ENCODE measurements at places on chromosomes 12 and 14. TPM values are rescaled to one million over a fixed set of nuclear protein-coding genes. Genes with fewer than 3 reads are reported as not detected.

Gene HAL
- total RNA-seq: 26.6 TPM

Gene NRL
- total RNA-seq: 0.69 TPM

Gene TSPAN19
- not detected for total RNA-seq

Gene BDKRB1
- 0.20 TPM for total RNA-seq

Gene CLEC12A
- 7.2 TPM for total RNA-seq

Gene POU6F1
- total RNA-seq: 4.8 TPM

Gene BCL11B
- 17.6 TPM for total RNA-seq

Gene OR4Q2
- not detected for total RNA-seq

Gene GPR68
- 2.0 TPM for total RNA-seq

- DNase-seq: no peak
Observed at GRCh38 chr12:6550294-6551062, 5.4 kb downstream of the IFFO1 start.

- DNase-seq: no peak
Observed at GRCh38 chr14:68104518-68104917, 284.9 kb downstream of the RAD51B start.

DNA sequence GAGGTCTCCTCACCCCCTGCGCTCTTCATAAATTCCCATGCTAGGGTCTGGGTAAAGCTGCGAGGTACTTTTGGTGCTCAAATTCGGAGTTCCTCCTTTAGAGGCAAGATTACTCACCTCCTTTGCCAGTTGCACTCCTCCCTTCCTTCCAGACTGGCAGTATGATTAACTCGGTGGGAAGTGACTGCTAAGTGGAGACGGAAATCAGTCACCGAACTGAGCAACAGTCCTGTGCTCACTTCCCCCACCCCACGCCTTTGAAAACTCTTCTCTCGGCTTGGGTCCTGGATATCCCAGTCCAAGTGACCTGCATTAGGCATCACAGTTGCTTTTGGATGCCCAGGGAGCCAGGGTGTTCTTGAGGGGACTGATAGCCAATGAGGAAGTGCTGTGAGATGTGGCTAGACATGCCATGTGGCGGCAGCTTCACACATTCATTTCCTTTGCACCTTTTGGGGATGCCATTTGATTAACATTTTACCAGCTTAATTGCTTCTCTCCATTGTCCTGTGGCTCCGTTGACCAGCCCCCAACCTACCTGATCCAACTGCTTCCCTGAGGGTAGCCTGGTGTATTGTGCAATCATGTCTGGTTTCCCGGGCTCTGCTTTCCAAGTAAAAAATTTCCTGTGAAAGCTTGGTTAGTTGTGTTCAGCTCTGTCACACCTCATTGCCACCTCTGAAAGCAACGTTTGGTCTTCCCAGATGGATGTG is 840 bp downstream of the PNP start:
- no peak for DNase-seq

DNA sequence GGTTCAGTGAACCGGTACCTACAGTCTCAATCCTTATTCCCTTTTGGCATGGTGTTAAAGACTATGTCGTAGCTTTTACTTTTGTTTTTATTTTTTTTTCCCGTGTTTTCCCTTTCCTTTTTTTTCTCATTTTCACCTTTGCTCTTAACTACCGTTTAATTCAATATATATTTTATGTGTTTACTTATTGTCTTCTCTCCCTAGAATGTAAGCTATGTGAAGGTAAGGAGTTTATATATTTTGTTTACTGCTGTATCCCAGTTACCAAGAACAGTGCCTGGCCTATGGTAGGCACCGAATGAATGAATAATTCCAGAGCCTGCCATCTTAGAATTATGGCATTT is 261 bp upstream of the MLH3 start:
- DNase-seq: no peak

- no peak for DNase-seq
Observed at GRCh38 chr14:94320243-94320642, 2.9 kb downstream of the SERPINA6 start.

GRCh38 chr14:100358396-100358795 is 35.3 kb downstream of the SLC25A47 start:
- no peak for DNase-seq

DNA sequence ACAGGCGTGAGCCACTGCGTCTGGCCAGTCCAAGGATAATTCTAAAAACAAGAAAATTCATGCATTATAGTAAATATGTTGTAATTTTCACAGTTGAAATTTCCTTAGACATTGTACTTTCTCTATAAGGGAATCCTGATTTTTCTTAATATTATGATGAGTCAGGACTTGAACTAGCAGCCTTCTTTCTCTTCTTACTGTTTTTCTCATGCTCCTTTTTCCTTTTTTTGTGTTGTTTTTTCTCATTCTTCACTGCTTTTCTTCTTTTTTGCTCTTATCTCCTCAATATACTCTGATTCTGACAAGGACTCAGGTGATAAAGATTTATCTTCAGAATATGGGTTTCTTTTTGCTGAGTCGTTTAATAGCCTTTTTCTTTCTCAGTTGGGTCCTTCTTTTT is 117.7 kb downstream of the LMNTD1 start:
- DNase-seq: no peak

DNA sequence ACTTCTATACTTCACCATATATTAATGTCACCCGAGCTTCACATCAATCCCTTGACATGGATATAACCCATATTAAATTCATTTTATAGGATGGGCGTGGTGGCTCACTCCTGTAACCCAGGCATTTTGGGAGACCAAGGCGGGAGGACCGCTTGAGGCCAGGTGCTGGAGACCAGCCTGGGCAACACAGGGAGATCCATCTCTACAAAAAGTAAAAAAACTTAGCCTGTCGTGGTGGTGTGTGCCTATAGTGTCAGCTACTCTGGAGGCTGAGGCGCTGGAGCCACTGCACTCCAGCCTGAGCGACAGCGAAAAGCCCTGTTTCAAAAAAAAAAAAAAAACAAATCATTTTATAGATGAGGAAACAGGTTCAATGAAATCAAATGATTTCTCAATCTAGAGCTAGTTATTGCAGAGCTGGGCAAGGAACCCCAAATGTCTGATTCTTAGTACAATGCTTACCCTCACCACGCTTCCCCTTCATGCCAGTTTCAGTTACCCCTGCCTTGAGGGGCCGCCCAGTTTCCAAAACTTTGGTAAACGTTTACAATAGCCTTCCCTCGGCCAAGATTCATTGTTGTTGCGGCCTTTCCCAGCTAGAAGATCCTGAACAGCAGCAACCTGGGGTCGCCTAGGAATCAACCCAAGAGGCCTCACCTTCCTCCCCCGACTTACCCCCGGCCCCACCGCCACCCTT is 751 bp downstream of the PSMB5 start:
- DNase-seq: no peak

DNA sequence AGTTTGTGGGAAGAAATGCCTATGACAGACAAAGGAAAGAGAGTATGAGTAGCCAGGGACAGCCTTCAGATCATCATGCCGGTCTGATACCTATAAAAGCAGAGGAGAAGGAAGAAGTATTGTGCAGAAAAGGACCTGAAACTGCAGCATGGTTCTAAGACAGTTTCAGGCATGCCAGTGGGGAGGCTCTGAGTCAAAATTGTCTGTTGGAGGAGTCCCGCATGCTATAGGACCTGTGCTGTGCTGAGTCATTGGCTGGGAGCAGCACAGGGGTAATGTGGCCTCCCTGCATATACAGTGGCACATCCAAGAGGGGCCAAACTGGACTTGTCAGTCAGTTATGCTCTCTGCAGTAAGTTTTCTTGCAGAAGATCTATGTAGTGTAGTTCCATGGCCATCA is 40.7 kb downstream of the NEUROD4 start:
- DNase-seq: no peak

DNA sequence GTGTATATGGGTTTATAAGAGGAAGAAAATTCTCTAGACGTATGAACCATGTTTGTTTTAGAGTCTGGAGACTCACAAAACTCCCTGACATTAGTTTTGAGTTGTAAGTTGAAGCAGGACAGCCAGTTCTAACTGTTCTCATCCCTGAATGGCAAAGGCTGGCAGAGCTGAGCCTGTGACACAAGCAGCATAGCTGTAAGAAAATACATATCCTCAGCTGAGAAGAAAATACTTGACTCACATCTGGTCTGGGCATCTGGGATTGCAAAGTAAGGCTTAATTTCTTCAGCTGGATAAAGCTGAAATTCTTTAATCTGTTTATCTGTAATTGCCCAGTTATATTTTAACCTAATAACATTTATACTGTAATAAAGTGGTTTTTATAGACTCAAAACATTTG is 156.3 kb downstream of the PELI2 start:
- no peak for DNase-seq

GRCh38 chr14:24079491-24080141 is 8.3 kb downstream of the CPNE6 start:
- DNase-seq: no peak

DNA sequence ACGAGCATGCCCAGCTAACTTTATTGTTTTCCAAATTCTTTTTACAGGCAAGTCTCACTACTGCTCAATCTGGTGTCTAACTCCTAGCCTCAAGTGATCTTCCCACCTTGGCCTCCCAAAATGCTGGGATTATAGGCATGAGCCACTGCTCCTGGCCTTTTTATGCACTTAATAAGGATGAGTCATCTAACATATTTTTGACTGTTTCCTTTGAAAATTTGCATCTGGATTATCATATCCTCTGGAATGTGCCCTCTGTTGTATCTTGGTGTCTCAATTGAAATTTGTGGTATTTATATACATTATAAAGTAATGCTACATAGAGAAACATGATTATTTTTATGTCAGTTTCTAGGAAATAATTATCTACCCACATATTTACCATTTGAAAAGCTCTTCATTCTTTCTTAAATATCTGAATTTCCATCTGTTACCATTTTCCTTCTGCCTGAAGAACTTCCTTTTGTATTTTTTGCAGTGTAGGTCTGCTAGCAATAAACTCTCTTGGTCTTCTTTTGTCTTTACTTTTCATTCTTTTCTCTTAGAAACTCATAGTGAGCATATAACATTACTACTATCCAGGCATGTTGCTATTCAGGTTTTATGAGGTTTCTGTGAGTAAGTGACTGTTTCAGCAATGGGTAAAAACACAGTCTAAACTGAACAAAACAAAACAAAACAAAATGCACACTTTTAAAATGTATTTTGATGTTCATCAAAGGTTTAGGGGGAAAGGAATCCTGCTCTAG is 52.8 kb upstream of the CNOT2 start:
- no peak for DNase-seq

GRCh38 chr14:29370024-29370423 is 557.6 kb downstream of the PRKD1 start:
- no peak for DNase-seq

DNA sequence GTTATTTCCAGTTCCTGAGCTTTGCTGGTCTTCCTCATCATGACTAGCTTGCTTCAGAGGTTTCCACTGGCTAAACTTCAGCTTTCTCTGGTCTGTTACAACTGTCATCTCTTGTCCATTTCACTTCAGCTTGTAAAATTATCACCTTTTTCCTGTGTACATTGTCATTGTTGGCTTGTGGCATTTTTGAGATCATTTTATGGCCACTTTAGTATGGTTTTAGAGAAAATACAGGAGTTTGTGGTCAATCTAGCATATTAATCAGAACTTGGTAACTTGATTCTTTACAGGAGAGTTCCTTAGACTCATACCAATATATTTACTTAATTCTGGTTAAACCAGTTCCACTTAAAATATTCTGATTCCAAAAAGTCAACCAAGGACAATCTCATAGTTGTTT is 235.9 kb upstream of the KITLG start:
- DNase-seq: no peak
